Activated effector memory CD4-positive, alpha-beta T cell treated with anti-CD3 and anti-CD28 coated beads, Interleukin-2, amount 50 U/mL, for 16 hours (primary cell): ENCODE measurements at places on chromosomes 5 and 9.

GRCh38 chr5:117888688-117889087 is 1099.7 kb downstream of the DTWD2 start:
- no peak for DNase-seq

- no peak for DNase-seq
Measured at GRCh38 chr5:172425402-172425801, 28.9 kb downstream of the SH3PXD2B start.

DNA sequence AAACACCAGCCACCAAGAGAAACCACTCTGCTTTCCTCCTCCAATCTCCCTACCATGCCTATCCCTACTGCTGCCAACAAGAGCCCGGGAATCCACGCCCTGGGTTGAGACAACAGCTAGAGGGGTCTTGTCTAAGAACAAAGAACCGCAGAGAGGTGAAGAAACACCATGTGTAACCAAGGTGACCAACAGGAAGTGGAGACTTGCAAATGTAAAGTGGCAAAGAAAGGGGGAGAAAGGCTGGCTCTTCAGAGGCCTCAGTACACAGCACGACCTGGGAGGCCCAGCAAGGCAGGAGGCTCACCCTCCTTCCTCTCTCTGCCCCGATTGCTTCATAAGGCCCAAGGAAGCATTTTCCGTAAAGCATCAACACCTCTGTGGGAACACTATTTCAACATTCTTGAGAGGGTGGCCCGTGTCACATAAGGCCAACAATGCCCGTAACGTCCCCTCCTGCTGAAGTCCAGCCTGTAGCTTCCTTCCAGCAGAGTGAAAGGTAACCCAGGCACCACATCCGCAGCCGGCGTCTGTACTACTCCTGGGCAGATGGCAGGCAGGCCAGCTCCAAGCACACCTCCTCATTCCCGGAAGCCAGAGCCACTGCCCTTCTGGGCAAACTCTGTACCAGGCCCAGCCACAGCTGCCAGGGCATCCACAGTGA is 18.3 kb downstream of the CCNJL start:
- DNase-seq: no peak

- DNase-seq: no peak
Measured at GRCh38 chr5:176800024-176800423, 10.3 kb upstream of the UNC5A start.

- DNase-seq: no peak
Measured at GRCh38 chr9:121850366-121850765, 198.9 kb downstream of the DAB2IP start.

DNA sequence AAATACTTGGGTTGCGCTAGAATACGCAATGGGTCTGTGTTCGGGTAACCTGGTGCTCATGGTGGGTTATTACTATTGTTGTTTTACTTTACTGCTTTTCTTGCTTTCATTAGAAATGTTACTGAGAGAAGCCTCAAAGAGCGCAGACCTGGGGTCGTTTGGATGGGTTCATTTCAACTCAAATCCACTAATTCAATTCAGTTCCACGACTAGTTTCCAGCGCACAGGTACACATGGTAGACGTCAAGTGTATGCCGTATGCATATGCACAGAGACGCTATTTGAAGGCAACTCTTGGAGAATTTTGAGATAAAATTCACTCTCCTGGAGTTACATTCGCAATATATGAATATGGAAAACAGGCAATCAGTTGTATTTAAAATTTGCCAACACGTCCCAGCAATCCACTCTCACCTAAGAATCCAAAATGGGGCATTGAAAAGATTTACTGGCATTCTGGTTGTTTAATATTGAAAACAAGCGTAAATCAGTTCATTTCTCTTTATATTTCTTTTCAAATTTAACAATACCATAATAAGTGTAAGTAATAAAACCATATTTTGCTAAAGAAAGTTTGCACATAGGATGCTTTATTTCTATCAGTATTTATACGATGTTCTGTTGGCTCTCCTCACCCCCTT is 4.4 kb upstream of the PAX5 start:
- no peak for DNase-seq

DNA sequence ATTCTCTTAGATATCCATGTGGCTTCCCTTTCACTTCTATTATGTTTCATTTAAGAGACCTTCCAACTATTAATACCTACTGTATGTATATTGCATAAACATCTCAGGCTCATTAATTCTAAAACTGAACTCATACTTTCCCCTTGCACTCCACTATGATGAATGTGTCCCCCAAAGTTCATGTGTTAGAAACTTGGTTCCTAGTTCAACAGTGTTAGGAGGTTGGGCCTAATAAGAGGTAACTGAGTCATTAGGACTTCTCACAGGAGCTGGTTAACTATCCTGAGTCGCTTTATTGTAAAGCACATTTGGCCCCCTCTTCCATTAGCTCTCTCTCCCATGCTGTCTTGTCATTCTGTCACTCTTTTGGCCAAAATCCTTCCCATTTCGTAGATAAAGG is 22.0 kb downstream of the ANKHD1 start:
- DNase-seq: no peak

- no peak for DNase-seq
Measured at GRCh38 chr5:148798786-148799185, 27.6 kb upstream of the ADRB2 start.

DNA sequence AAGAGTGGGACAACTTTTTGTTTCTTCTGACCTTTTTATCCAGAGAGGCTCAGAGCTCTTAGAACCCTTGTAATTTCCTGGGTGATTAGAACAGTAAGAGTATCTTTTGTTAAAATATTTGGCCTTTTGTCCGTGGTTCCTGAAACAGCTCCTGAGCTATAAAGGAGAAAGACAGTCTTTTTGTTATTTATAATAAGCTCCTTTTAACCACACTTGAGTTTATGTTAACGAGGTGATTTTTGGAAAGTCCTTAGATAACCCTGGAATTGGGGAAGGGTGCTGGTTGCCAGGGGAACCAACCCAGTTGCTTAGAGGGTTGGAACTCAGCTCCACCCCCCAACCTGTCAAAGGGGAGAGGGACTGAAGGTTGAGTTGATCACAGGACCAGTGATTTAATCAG is 4.8 kb downstream of the ZNF483 start:
- DNase-seq: no peak

DNA sequence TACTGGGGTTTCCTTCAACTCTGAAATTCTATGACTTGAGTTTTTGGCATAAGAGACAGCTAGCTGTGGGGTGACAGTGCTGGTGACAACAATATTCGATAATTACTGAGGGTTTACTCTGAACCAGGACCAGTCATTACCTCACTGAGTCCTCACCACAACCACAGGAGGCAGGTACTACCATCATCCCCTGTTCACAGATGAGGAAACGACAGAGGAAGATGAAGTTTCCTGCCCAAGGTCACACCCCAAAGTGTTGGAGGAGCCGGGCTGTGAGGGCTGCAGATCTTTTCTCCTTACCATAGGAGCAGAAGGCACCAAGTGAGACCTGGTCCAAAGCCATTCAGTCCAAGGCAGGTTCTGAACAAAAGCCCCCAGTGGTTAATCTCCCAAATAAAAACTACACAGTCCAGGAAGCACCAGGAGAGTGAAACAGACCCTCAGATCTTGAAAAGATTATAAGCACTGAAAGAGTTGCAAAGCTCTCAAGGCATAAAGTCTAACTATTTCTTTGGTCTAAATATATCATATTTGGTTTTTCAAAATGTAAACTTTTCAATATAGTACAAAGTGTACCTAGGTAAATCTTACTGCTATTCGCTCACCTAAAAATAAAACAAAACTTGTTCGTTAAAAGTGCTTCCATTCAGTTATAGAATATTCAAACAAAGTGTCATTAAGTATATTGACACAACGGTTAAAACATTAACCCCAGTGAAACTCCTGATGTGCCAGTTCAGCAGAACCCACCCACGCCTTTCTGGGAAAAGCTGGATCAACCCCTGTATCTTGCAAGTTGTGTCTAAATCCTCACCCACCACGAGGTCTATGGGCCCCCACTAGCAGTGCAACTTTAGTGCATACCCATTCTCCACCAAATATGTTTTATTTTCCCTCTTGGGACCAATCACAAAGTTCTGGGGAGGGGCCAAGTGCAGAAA is 82.6 kb upstream of the EQTN start:
- DNase-seq: no peak

DNA sequence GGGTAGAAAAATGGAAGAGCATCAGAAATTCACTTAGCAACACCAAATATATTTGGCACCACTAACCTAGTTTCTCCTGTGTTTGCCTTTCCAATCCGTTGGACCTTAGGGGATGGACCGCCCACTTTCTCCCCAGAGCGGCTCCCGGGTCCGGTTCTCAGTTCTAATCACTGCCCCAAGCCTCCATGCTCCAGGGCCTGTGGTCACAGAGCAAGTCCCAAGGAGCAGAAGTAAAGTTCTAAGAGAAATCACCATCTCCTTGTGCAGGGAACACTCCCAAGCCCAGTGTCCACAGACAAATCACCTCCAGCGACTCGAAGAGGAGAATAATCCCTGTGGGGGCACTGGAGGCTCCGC is 728 bp upstream of the SLC1A1 start:
- DNase-seq: no peak

DNA sequence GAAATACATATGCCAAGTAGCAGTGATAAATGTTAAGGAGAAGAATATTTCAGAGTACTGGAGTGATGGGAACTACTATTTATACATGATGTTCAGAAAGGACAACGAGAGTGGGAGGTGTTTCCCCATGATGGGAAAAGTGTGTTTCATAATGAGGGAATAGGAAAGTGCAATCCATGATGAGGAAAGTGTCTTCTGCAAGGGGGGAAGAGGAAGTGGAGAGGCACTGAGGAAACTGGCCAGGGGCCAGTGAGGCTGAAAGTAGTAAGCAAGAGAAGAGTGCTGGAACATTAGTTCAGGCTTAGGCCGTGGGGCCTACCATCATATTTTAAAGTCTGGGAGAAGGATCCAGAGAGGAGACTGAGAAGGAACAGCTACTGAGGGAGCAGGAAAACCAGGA is 327.2 kb downstream of the SLF1 start:
- no peak for DNase-seq

DNA sequence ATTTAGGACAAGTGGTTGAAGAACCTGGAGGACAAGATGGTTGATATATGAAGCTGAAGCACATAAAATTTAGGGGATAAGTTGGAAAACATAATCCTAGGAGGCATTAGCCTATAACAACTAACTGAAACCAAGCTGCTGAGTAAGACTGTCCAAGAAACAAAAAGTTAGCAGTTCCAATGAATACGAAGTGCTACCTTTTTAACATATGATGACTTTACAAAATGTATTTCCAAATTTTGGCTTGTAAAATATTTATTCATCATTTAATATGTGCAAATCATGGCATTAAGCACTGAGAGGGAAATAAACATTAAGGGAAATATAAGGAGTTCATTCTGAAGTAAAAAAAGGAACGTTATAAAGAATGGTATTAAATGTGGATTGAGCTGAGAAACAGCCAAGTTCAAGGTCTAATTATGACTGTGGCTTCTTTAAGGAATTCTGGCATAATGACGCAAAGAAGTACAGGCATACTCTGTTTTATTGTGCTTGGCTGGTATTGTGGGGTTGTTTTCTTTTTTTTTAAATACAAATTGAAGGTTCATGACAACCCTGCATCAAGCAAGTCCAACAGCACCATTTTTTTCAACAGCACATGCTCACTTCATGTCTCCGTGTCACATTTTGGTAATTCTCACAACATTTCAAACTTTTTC is 7.7 kb downstream of the RAPGEF6 start:
- no peak for DNase-seq

- DNase-seq: no peak
Measured at GRCh38 chr5:56737951-56738606, 77.3 kb upstream of the MAP3K1 start.

GRCh38 chr5:173679909-173680630 is 63.6 kb upstream of the BOD1 start:
- DNase-seq: peak; percentile 17

DNA sequence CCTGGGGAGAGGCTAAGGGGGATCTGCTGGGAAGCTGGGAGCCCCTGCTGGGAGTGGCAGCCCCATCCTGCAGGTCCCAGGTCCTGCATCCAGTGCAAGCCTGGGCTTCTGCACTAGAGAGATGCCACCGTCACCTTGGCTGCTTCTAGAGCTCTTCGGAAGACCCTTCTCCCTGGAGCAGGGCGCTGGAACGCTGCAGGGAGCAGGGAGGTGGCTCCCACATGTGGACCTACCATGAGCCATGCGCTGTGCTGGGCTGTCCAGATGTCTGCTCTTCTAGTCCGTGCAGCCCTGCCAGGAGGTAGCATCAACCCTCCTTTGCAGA is 90.9 kb upstream of the PHYKPL start:
- DNase-seq: no peak

GRCh38 chr5:175712681-175713085 is 54.8 kb downstream of the HRH2 start:
- peak; percentile 60 for DNase-seq

GRCh38 chr5:16178745-16179372 is 732 bp downstream of the MARCHF11 start:
- DNase-seq: peak; percentile 63

DNA sequence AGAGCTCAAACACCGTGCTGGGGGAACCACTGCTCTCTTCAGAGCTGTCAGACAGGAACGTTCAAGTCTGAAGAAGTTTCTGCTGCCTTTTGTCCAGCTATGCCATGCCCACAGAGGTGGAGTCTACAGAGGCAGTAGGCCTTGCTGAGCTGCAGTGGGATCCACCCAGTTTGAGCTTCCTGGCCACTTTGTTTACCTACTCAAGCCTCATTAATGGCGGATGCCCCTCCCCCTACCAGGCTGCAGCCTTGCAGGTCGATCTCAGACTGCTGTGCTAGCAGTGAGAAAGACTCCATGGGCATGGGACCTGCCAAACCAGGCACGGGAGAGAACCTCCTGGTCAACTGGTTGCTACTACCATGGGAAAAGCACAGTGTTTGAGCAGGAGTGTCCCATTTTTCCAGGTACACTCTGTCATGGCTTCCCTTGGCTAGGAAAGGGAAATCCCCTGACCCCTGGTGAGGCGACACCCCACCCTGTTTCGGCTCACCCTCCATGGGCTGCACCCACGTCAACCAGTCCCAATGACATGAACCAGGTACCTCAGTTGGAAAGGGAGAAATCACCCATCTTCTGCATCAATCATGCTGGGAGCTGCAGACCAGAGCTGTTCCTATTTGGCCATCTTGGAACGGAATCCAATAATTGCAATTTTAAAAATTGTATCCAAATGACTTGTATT is 246.9 kb upstream of the ADAMTS16 start:
- DNase-seq: no peak

- no peak for DNase-seq
Measured at GRCh38 chr5:139835656-139836055, 40.0 kb downstream of the PSD2 start.
